M059J (cell line): ENCODE measurements at places on chromosomes 12 and 14. TPM values are rescaled to one million over a fixed set of nuclear protein-coding genes. Genes with fewer than 3 reads are reported as not detected.

GRCh38 chr12:132727091-132727794, 16.6 kb downstream of the PGAM5 start:
- no peak for DNase-seq

GRCh38 chr12:64178122-64178521, 44.0 kb downstream of the KICS2 start:
- DNase-seq, result peak; percentile 64

SSPN gene
- total RNA-seq, result 2.5 and 4.1 TPM in 2 replicates

DNA sequence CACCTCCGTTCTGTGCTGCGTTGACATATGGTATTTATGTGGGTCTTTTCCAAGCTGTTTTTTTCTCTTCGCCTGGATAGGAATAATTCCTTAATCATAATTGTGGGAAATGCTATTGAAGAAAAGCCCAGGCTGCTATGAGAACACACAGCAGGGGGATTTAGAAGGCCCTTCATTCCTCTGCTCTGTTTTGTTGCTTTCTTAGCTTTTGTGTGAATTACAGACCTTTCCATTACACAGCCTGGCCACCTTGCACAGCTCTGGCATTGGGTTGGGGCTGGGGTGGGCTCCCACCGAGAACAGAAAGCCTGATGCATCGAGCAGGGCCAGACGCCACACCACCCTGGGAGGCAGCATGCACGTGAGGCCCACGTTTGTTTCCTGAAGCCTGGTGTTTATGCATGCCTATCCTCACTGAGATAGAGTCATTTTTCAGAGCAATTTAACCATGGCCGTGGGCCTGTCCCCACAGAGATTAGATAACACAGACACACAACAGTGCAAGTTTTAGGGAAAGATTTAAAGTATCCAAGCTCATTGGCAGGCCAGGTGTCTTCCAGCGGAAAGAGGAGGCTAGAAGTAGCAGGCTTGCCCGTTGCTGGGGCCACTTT, 287.6 kb upstream of the PWP1 start:
- DNase-seq, result no peak

GRCh38 chr12:120207227-120207626, 6.3 kb upstream of the RPLP0 start:
- DNase-seq, result no peak

DNA sequence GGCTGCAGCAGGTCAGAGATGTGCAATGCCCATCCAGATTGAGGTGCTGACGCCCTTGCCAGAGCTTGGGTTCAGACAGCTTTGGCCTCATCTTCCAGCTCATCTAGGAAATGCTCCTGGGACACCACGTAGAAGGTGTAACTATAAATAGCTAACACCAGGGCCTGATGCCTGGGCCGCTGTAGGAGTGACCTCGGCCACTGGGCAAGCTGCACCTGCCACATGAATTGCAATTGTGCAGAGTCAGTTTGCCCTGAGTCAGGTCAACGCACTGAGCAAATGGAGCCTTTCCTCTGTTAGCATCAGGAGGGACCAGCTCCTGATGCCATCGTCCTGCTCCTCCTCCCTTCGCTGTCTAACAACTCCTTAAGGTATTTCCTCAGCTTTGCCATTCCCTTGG, 17.4 kb upstream of the DNM1L start:
- no peak for DNase-seq

TRMT5 gene
- total RNA-seq, result 8.3 and 11.8 TPM in 2 replicates

DNA sequence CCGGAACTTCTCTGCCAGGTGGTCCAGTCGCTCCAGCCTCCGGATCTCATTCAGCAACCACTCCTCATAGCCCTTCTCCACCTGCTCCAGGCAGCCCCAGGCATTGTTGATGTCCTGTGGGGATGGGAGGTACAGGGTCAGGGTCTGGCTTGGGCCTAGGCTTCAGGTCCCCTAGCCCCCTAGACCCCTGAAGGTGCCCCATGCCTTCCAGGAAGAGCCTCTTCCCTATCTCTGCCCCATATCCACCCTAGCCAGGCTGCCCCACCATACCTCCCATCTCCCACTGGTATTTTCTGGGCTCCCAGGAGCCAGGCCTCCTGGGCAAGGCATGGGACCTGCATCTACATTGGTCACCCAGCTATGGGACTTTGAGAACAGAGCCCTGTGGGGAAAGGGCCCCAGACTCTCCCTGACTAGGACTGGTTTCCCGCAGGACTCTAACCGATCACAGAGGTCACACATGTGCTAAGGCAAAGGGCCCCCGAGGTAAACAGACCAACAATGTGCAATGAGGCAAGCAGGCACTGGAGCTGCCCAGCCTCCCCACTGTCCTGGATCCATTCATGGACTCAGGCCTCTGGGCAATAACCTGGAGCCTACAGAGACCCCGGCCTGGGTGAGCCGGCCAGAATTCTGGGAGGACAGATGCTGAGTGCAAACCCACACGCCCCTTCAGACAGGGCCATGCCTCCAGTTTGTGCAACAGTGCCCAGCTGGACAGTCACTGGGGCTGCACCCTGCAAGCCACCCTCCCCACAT, 88.8 kb downstream of the ACTN1 start:
- DNase-seq, result no peak

DTX1 gene
- not detected in 2 replicates for total RNA-seq

GRCh38 chr14:74804219-74804825, 41.2 kb downstream of the YLPM1 start:
- DNase-seq, result peak; percentile 31

SOS2 gene
- 12.9 and 22.8 TPM in 2 replicates for total RNA-seq

DNA sequence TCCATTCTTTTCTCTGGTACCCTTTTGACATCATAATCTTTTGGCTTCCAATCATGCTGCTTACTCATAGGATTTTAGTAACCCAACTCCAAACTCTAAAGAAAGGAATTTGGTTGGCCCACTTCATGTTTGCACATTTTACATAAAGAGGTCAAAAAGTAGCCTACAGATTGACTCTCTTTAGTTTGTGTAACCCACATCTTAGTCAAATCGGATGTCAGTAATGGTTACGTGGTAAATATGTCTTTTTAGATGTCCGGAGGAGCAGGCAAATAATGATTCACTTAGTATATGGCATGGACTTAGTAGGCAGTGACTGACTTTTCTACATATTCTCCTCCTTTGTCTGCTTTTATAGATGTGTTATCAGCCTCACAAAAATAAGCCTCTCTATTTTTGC, 711.6 kb upstream of the FOXG1 start:
- no peak for DNase-seq

GRCh38 chr12:45446013-45446412, 230.1 kb downstream of the ANO6 start:
- peak; percentile 44 for DNase-seq
